Natural killer cell treated with Interleukin-12 subunit alpha and Interleukin-12 subunit beta and Interleukin-15 and Interleukin-18, amount 100 ng/mL, for 72 hours (primary cell): ENCODE measurements at places on chromosomes 5 and 9. TPM values are rescaled to one million over a fixed set of nuclear protein-coding genes. Genes with fewer than 3 reads are reported as not detected.

DNA sequence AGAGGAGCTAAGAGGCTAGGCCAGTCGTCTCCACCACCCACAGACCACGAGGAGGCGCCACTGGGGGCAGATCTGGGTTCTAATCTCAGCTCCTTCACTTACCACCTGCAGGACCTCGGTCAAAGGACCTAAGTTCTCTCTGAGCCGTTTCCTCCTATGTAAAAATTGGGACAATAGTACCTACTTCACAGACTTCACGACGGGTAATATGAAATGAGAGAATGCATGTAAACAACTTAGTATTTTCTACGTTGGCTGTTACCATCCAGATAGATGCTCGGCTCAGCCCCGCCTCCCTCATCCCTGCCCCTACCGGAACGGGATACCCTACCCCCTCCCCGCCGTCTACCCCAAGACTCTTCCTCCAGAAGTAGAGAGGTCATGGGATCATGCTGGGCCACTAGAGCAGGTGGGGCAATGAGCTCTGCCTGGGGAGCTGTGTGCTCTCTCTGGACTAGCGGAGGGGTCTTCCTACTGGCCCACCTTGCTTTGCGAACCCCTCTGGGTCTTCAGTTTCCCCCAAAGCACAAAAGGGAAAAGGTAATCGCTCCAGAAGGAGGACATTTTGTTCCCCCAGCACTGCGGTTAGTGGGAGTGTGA lies 541 bp downstream of the GNPDA1 start:
- no peak for DNase-seq

- no peak for DNase-seq
These were observed 50.8 kb downstream of the WWC1 start for GRCh38 chr5:168342151-168342825.

The CDX1 gene
- total RNA-seq = not detected

DNA sequence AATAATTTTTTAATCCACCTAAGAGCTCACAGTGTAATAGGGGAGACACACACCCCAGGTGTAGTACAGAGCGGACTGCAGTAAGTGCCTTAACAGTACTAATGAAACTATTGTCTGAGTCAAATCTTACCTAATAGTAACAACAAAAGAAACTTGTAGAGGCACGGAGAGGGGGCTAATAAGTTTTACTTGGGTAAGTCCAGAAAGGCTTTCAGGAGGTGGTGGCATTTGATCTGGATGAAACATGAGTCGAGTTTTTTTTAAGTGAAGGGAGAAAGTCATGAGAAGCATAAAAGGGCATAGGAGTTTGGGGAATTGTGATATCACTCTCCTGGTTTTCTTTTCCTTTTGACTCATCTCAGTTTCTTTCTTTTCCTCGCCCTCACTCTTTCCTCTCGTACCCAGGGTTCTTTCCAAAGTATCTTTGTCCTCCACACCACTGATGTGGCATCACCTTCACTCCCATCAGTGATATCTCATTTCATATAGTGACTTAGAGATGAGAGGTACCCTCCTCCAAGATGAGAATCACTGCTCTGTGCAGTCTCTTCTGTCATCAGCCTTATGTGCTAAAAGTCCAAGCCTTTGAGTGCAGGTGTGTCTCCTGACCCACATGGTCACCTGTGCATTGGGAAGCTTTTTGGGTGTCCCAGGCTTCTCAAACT lies 2.0 kb downstream of the CTNNA1 start:
- no peak for DNase-seq

The C5orf22 gene
- total RNA-seq = 25.5 TPM

The IFNA21 gene
- total RNA-seq = not detected

DNA sequence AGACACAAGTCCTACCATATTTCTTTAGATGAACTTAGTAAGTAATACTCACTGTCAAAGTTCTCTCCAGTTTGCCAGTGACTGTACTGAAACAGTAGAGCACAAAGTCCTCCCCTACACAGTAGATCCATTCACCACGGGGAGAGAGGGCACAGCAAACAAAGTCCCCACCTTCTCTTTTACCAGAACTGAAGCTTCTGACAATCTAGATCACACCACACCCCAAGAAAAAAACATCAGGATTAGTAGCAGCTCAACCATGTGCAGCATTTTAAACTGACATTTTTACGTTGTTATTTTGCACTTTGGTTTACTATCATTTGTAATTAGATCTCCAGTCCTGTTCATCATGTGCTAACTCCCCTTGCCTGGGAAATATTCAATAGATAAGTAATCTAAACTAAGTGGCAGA lies 23.0 kb downstream of the DNAJA1 start:
- DNase-seq = no peak

The PCA3 gene
- not detected for total RNA-seq

The PCDHGC4 gene
- total RNA-seq = not detected

GRCh38 chr5:112064956-112065355 lies 308.0 kb upstream of the NREP start:
- DNase-seq = no peak

DNA sequence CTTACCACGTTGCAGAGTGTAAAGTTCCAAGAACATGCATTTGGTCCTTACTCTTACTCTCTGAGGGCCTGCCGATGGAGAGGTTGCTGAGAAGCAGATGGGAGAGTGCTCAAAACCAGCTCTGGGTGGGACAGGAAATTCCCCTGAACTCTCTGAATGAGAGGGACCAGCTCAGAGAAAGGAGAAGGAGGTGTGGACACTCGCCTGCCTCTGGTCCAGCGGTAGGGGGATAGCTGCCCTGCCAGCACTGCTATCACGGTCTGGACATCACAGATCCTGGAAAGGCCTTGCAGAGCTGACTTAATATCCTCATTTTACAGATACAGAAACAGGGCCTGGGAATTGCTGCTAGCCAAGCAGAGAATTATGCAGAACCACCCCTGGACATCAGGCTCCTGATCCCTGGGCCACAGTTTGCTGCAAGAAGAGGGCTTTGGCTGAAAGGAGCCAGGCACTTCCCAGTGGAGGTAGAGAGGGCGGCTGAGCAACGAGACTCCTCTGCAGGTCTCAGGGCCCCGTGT lies 4.9 kb downstream of the TRAF1 start:
- DNase-seq = peak; percentile 79

DNA sequence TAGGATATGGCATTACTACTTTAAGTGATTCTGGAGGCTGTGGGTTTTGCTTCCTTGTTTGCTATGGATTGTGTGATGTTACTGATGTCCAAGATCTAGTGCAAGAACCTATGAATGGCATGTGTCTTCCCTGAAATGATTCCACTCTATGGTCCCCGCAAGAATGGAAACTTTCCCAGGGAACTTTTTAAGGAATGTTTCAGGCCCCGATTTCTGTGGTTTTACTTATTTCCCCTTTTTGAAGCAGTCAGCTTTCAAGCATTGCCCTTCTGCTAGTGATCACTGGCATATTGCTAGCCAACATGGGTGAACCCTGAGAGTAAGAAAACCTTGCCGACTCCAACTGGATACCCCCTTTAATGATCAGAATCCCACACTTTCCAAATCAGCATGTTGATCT lies 26.6 kb upstream of the CD180 start:
- no peak for DNase-seq

The SPINK4 gene
- not detected for total RNA-seq

DNA sequence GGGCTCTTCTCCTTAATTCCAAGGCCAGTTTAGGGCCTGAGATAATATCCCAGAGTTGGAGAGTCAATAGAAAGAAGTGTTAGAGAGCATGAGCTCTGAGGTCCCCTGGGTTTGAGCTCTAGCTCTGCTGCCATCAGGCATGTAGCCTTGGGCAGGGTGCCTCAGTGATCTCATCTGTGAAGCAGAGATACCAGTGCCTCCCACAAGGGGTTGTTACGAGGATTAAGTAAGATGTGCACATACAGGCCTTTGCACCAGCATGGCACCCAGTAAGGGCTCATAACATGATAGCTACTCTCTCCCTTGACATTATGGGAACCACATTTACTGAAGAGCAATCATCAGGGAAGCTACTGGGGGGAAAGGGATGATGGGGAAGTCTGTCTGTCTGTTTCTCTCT lies 265.7 kb downstream of the HSPA4 start:
- DNase-seq = no peak

DNA sequence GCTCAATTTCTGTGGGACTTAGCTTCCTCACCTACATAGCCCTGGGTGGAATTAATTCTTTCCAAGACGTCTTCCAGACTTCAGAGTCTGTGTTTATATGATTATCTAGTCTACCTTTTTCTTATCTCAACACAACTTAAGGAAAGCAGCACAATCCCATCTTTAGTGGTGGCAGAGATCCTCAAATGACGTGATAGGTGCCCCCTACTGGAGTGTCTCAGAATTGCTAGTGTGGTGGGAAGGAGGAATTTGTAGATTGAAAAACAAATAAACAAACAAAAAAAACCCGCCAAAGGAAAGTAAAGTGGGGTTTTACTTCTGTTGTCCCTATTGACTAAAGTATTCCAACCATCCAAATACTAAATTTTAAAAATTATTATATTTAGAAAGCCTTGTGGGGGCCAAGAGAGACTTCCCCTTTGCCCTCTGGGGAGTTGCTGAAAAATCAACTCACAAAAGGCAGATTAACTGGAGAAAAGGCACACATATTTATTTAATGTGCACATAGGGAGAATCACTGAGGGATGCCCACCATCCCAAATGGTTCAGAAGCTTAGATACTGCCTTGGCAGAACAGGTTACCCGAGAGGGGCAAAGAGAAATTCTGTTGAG lies 283.3 kb downstream of the TMEM167A start:
- no peak for DNase-seq

The GRIN3A gene
- total RNA-seq = not detected

DNA sequence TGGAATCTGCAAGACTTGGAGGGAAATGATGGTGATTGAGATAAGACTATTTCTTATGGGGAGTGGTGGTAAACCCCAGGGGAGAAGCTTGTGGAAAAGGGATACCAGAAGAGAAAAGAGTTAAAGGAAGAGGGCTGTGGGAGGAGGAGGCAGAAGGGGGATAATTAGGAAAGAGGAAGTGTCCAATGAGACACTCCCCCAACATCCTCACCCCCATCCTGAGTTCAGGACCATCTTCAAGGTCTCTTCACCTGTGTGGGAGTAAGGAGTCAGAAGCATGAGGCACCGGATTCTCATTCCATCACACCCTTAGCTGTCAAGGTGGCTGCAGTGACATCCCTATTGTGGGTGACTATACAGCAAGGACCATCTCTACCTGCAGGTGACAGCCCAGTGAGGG lies 106.6 kb upstream of the POC5 start:
- DNase-seq = no peak

The WASHC1 gene
- 17.5 TPM for total RNA-seq

The PGGT1B gene
- 46.9 TPM for total RNA-seq

GRCh38 chr9:70259512-70259802 lies 679 bp downstream of the SMC5 start:
- DNase-seq = no peak

DNA sequence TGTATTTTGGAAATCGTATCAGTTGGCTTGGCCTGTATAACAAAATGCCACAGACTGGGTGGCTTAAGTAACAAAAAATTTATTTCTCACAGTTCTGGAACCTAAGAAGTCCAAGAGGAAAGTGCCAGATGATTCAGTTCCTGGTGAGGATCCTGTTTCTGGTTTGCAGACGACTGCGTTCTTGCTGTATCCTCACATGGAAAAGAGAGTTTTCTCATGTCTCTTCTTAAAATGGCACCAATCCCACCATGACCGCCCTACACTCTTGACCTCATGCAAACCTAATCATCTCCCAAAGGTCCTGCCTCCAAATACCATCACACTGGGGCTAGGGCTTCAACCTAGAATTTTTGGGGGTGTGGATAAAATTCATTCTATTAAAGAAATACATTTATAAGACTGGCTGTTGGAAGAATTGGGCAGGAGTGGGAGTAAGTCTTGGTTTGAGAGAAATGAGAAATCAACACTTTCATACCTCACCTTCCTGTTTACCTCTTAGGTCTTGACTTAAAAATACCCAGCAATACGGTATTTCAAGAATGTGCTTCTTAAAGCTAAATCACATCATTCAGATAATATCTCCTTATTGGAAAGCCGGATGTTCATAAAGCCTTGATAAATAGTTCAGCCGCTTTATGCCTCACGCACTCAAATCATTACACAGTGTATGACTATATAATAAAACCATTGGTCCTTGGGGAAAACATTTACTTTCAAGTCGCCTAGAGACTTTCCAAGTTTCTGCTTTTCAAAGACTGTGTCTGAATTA lies 28.7 kb downstream of the PTTG1 start:
- no peak for DNase-seq

DNA sequence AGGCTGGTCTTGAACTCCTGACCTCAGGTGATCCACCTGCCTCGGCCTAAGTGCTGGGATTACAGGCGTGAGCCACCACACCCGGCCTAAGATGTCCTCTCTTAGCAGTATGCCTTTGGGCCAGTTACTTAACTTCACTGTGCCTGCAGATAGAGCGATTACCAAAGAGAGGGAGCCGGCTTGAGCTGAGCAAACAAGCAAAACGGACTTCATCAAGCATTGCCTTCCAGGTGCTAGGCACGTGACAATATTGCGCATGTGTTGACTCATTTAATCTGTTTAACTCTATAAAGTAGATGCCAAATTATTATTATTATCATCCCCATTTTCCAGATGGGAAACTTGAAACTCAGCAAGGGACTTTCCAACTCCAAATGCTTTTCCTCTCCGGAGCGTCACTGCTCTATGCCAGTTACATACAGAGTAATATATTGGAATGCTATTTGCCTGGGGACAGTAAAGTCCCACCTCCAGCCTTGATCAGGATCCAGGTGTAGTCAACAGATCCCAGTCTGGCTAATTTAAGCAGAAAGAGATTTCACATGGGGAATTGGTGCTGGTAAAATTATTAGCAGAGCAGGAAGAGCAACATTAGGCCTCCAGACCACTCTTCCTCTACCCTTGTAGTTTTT lies 5.6 kb upstream of the C9orf152 start:
- no peak for DNase-seq

DNA sequence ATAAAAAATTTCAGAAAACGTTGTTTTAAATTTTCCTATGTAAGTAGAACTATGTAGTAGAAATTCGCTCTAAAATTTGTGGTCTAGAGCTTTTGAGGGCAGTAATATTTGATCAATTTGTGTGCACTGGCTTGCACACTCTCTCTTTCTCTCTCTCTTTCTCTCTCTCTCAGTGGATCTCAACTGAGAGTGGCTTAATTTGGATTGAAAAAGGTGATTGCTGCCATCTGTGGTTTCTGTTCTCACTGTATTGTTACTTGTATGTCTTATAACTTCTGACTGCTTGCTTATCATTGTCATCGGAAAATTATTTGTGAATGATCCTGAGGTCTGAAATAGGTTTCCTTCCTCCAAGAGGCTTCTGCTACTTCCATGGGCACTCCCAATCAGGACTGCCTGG lies 368.2 kb downstream of the KCTD16 start:
- DNase-seq = no peak

The AHRR gene
- 4.1 TPM for total RNA-seq

GRCh38 chr9:17757816-17758215 lies 178.9 kb downstream of the SH3GL2 start:
- DNase-seq = no peak

GRCh38 chr9:135423725-135424124 lies 55.9 kb upstream of the PPP1R26 start:
- DNase-seq = peak; percentile 22

The KIF27 gene
- 4.0 TPM for total RNA-seq

DNA sequence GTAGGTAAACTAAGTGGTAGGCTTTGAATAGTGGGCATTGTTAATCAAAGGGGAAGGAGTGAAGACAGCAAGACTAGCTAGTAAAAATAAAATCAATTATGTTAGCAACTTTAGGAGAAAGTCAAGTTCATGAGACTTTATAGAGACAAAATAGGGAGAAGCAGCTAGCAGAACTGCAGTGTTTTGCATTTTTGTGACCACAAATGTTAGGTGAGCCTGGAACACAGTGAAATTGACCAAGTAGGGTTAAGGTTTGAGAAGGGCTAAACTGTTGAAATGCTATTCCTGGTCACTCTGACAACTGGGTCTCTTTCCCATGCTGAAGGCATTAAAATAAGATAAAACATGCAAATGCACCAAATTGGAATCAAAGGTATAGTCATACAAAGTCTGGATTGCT lies 13.0 kb downstream of the SEC61B start:
- DNase-seq = no peak

GRCh38 chr9:18601956-18602355 lies 128.0 kb downstream of the ADAMTSL1 start:
- no peak for DNase-seq
